Right lobe of liver (tissue), 6 donors: ENCODE measurements at places on chromosomes 13 and 19. TPM values are rescaled to one million over a fixed set of nuclear protein-coding genes. Genes with fewer than 3 reads are reported as not detected.

ONECUT3 gene
- total RNA-seq: not detected

GRCh38 chr13:114126789-114127472 is 5.5 kb downstream of the RASA3 start:
- H3K4me1 ChIP-seq: peaks cover 8% of the 10 kb centered on the region
- H3K27me3 ChIP-seq: no peaks in the 10 kb centered on the region
- H3K27ac ChIP-seq: no peak overlapping the region

- no peaks in the 10 kb centered on the region for H3K36me3 ChIP-seq
- H3K4me3 ChIP-seq: no peak overlapping the region
- no peaks in the 10 kb centered on the region for H3K27me3 ChIP-seq
- DNase-seq: no peak
- H3K4me1 ChIP-seq: peaks cover 4% of the 10 kb centered on the region
These were observed 43.3 kb downstream of the PTPRS start for GRCh38 chr19:5297272-5297669.

DNA sequence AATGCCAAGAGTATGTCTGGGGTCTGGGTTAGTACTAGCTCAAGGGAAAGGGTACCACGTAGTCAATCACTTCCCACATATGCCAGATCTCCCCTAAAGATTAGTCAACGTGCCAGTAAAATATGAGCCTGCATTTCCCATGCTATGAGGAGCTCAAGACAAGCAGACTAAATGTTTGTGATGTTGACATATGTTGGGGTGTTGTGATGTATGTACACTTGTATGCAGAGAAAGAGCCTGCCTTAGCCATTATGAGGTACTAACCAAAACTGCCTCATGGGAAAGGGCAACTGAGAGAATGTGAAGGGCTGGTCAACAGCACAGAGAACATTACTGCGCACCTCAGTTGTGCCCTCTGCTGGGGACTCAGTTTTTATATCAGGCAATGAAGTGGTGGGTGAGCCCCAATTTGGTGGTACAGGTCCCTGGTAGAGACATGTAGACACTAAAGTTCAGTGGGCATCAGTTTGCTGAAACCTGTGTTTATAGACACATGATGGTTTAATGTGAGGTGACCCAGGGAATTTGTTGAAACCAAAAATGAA is 287.0 kb downstream of the DCT start:
- no peak overlapping the region for H3K4me3 ChIP-seq
- peak; percentile 12 for DNase-seq
- no peaks in the 10 kb centered on the region for H3K36me3 ChIP-seq
- no peaks in the 10 kb centered on the region for H3K27me3 ChIP-seq
- no peak overlapping the region for H3K27ac ChIP-seq

TMEM59L gene
- not detected for total RNA-seq
